Stimulated activated CD4-positive, alpha-beta T cell treated with anti-CD3 and anti-CD28 coated beads, Interleukin-15, amount 100 ng/mL, for 1 hour (primary cell): ENCODE measurements at places on chromosomes 11 and 22.

DNA sequence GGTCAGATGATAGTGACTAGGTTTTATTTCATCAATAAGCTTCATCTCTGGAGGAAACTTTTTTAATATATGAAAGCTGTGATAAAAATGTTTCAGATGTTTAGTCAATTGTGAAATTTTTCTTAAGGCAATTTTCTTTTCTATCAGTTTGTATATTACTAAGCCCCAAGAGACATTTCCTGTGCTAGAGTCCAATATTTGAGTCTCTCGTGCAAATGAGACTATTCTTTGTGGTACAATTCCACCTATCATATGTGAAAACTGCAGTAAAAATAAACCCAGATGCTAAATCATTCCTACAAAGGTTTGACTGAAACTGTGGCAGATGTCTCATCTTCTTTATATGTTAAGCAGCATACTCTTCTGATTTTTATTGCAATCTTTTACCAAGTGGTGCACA is 28.0 kb downstream of the CTR9 start:
- no peak for DNase-seq

DNA sequence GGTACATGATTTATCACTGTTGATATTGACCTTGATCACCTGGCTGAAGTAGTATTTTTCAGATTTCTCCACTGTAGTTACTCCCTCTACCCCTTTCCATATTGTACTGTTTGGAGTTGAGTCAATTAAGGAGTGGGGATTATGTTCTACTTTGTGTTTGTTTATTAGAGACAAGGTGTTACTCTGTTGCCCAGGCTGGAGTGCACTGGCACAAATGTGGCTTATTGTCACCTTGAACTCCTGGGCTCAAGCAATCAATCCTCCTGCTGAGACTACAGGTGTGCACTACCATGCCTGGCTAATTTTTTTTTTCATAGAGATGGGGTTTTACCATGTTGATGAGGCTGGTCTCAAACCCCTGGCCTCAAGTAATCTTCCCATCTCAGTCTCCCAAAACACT is 85.3 kb upstream of the CCDC90B start:
- no peak for DNase-seq

DNA sequence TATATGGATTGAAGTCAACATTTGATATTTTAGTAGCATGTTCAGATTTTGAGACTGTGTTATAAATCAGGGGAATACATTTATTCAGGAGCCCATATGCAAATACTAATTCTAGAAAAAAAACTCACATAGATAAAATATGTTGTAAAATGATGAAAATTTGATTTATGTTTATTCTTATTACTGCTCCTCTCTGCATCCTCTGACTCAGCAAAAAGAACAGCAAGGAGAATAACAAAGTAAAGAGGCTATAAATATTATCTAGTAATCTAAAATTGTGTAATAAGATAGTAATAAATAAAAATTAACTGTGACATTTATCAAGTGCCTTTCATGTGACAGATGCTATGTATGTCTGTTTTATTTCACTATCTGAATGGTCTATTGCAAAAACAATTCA is 507.2 kb upstream of the ANO3 start:
- DNase-seq, result no peak

DNA sequence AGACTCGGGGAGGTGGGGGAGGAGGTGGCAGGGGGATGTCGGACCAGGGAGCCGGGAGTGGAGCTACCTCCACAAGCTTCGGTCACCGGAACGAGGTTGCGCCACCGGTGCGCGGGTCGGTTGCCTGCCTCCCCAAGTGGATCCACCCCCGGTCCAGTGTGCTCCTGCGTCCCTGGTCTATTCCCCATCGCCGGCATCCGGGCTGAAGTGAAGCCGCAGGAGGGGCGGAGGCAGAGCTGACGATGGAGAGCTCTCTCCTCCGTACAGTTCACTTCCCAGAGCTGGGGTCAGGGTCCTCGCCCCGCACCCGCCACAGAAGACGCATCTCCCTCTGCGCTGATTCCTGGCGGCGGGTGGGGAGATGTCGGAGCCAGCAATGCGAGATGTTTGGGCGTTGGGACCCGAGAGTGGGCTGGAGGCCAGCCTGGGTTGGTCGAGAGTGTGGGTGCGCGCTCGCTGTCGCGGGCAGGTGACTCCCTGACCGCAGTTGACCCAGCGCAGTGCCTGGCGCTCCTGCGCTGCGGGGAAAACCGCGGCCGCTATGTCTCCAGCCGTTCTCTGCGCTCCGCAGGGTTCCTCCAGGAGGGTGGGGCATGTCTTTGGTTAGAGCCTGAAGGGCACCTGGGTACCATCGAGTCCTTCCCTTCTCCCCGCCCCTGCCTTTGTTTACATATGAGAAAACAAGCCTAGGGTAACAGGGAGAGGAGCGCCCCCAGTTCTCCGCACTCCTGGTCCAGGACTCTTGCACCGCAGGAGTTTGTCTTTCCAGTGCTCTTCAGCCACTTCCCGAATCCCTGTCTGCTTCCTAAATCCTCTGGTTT is 1.7 kb downstream of the C11orf96 start:
- DNase-seq, result no peak

GRCh38 chr11:63868399-63869064 is 29.6 kb downstream of the MARK2 start:
- DNase-seq, result no peak

GRCh38 chr11:41119484-41119883 is 340.0 kb downstream of the LRRC4C start:
- no peak for DNase-seq

- no peak for DNase-seq
These were observed 36.9 kb upstream of the OR56A1 start for GRCh38 chr11:6067502-6067901.

DNA sequence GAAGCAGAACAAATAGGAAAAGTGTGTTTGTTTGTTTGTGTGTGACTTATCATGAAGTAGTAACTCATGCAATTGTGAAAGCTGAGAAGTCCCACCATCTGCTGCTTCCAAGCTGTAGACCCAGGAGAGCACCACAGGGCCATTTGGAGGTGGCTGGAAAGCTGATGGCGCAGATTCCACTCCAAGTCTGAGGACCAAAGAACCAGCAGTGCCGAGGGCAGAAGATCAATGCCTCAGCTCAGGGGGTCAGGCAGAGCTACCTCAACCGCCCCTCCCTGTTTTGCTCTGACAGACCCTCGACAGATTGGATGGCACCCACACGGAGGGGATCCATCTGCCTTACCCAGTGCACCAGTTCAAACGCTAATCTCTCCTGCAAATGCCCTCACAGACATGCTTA is 896.2 kb downstream of the BRD1 start:
- no peak for DNase-seq

- DNase-seq, result no peak
These were observed 43.9 kb upstream of the LMO2 start for GRCh38 chr11:33935461-33936456.

DNA sequence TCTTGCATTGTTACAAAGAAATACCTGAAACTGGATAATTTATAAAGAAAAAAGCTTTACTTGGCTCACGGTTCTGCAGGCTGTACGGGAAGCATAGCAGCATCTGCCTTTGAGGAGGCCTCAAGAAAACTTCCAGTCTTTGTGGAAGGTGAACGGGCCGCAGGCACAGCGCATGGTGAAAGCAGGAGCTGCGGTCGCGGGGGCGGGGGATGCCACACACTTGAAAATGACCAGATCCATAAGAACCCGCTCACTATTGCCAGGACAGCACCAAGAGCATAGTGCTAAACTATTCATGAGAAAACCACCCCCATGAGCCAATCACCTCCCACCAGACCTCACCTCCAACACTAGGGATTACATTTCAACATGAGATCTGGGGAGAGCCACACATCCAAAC is 45.6 kb upstream of the SEPTIN5 start:
- no peak for DNase-seq

- no peak for DNase-seq
These were observed 11.3 kb upstream of the ETS1 start for GRCh38 chr11:128598506-128599150.

DNA sequence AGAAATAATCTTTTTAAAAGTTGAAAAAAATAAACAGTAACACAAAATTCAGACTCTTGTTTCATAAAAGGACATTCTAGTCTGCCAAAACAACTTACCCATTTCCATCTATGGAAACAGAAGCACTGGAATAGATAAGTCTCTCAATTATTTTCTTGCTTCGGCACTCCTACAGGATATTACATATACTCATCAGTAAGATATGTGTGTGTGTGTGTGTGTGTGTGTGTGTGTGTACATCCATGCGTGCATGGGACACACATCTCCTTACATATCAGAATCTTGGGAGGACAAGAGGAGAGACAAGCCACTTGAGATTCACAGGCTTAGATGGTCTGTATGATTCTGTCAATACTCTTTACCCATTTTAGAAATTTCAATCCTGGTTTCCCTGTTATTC is 144.6 kb downstream of the ATG16L2 start:
- no peak for DNase-seq

DNA sequence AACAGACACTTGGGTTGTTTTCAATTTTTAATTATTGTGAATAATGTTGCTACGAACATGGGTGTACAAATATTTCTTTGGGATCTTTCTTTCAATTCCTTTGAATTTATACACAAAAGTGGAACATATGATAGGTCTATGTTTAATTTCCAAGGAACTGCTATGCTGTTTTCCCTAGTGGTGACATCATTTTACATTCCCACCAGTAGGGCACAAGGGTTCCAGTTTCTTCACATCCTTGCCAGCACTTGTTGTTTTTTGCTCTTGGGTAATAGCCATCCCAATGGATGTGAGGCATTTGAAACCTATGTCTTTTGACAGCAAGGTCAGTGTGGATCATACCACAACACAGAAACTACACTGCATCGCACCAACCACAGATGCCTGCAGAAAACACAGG is 41.8 kb upstream of the SCN3B start:
- DNase-seq, result no peak

DNA sequence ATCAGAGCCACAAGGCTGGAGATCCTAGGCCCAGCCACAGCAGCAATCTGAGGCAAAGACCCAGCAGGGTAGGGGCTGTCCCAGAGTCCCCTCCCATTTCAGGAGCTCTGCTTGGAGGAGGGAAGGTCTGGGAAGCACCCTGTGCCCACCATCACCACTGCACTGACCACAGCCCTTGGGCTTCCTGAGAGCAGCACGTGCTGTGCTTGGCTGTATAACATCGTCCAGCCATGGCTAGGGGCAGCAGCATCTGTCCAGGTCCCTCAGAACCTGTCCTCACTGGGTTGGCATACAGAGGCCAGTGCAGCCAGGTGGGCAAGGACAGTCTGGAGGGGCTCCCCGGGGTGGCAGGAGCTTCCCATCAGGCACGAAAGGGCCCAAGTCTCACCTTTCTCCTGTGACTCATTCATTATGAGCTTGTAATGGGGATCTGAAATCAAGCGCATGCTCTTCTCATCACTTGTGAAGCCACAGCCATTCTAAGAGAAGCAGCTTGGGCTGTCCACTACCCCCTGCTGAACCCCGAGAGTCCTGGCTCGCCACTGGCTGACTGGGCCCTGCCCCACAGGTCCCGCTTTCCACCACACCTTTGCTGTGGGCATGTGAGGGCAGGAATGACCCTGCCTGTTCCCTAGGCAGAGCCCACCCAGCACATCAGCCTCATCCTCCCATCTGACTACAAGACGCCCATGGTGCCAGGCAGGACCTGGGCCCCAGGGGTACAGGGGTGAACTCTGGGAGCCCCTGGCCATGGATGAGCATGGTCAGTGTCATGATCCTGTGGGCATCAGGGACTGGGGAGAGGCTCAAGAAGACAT is 83.3 kb downstream of the MED15 start:
- no peak for DNase-seq

- DNase-seq, result no peak
These were observed 8.0 kb downstream of the AAMDC start for GRCh38 chr11:77828926-77829325.

- no peak for DNase-seq
These were observed 29.3 kb upstream of the MMP7 start for GRCh38 chr11:102559839-102560238.

GRCh38 chr11:16610738-16611388 is 127.6 kb upstream of the C11orf58 start:
- no peak for DNase-seq

DNA sequence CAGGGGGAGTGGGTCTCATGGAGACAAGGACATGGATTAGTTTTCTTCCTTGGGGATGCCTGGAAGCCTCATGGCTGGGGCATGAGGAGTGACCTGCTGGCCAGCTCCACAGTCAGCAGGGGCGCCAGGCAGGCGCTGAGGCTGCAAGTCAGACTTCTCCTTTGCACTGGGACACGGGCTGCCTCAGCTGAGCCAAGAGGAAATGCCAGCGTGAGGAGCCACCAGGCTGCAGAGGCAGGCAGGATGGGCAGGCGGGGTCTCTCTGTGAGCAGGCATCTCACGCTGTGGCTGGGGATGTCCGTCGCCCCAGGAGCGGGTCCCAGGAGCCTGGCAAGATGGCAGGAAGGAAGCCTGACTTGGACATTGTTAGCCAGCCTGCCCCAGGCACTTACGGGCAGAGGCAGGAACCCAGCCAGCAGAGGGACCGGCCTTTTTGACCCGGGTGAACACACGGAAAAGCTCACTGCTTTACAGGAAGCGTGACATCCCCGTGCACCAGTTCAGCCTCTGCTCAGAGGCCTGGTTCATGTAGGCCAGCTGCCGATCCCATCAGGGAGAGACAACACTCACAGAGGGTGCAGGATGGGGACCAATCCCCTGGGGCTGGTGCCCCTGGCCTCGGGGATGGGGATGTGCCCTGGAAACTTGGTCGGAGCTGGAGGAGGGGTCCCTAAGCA is 10.2 kb downstream of the GNB1L start:
- DNase-seq, result no peak

GRCh38 chr11:66224226-66224855 is 44.1 kb upstream of the RAB1B start:
- no peak for DNase-seq

GRCh38 chr11:10162222-10162621 is 131.8 kb downstream of the SBF2 start:
- no peak for DNase-seq

GRCh38 chr11:102546923-102547471 is 16.4 kb upstream of the MMP7 start:
- DNase-seq, result no peak

DNA sequence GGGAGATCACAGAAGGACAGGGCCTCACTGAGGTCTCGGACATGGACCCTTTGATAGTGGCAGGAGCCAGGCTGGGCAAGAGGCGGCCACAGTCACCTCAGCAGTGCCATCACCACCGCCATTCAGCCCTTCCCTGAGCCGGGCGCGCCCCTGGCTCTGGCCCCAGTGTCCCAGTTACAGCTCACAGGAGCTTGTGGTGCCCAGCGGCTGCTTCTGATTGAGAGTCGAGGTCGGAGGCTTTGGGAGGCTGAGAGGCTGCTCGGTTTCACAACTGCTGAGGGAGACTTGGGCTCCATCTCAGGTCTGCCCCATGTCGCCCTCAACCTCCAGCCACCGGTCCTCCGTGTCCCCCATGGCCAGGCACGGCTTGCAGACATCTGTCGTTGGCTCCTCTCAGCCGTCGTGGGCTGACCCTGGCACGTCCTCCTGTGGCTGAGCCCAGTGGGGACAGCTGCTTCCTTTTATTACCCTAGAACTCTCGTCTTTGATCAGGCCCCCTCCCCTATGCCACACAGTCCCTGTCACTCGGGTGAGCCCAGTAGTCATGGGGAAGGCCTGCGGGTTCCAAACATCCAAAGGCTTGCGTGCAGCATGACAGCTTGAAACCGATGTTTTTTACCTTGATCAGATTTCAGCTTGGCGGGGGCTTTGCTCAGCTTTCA is 28.4 kb upstream of the PPP6R3 start:
- no peak for DNase-seq
